ENCODE measurements at places on chromosomes 11 and 22.

- no peak for DNase-seq
Measured at GRCh38 chr22:29574762-29575450, 6.0 kb downstream of the NIPSNAP1 start.

DNA sequence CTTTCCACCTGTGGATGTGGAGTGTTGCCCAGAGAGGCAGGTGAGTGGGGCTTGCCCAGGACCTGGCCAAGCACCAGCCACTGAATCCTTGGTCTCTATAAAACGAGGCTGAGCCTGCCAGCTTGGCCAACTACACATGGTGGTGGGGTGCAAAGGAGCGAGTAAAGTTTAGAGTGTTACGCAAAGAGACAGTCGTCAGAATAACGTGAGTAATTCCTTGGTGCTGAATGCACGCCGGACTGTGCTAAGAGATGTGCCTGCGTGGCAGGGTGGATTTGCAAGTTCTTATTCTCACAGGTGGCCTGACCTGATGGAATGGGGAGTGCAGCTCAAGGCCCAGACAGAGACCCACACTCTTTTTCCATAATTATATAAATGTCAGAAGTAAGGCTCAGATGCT, 88.6 kb upstream of the B3GAT1 start:
- no peak for DNase-seq

DNA sequence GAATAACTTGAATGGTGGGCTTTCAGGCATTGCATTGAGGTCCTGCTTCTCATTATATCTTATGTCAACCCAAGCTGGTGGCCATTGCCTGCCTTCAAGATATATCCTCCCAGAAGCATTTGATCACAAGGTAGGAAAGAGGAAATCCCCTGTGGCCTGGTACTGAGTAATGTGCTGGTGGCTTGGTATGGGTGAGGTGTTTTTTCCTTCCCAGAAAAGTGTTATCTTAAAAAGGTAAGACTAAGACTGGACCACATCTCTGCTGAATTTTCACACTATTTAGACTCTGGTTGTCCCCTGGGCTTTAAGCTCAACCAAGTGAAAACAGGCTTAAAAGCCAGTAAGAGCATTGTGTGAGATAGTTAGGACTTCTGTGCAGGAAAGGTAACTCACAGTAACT, 3.7 kb downstream of the INSC start:
- DNase-seq: no peak

- no peak for DNase-seq
Measured at GRCh38 chr22:27310966-27311697, 490.4 kb downstream of the MN1 start.

DNA sequence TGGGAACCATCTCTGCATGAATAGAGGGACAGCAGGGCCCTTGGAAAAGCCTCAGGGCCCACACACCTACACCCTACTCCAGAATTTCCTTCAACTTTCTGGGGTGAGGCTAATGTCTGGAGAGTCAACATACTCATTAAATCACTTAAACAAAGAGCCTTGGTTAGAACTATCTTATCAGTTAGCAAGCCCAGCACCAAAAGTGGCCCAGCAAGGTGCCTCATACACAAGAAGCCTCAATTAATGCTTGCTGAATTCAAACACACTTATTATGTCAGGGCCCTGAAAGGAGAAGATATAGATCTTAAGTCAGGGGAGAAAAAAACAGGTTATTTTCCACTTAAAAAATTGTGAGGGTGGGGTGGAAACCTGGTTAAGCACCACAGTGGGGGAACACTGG, 61.4 kb downstream of the C11orf58 start:
- no peak for DNase-seq

DNA sequence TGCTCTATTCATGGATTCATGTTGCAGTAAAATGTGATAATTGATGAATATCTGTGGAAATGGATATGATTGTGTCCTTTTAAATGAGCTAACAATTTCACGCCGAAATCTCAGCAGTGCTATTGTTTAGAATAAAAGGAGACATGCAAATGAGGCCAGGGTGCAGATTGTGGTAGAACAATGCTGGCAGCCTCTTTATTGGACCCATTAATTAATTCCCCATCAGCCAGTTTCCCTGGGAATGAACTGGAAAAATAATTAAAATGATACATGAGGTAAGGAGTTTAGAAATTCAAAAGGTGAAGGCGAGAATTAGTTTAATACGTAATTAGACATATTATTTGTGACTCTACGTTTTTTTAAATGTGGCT, 306.2 kb downstream of the TBC1D22A start:
- no peak for DNase-seq

GRCh38 chr11:126598344-126599216, 243.1 kb downstream of the ST3GAL4 start:
- no peak for DNase-seq

GRCh38 chr11:115522302-115522701, 18.1 kb upstream of the CADM1 start:
- DNase-seq: no peak

- DNase-seq: no peak
Measured at GRCh38 chr11:382081-382629, 11.9 kb upstream of the PKP3 start.

GRCh38 chr11:36187622-36188021, 101.6 kb downstream of the COMMD9 start:
- DNase-seq: no peak

DNA sequence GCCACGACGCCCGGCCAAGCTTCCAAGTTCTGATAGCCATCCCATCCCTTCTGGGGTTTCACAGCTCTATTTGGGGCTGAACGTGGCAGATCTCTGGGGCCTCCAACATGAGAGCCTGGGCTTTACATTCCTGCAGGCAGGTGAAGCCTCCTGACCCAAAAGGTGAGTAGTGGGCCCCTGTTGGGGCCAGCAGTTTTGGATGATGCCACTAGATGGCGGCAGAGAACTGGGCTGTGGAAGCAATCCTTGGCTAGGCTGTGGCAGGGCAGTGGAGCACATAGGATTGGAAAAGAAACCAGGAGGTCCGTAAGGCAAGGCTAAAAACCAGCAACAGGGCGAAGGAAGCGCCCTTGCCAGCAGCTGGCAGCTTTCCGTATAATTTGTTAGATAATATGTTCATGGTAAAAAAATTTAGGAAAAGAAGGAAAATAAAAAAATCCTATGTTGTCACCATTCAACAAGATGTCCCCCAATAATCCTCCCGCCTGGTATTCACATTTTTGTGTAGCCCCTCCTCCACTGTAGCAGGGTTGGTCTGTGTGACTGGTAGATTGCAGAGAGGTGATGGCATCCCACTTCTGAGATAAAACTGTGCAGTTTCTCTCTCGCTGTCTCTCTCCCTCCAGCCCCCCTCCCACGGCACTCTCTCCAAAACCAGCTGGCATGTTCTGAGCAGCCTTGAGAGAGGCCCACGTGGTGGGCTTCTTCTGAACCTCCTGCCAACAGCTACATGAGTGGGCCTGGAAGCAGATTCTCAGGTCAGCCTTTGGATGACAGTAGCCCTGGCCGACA, 43.6 kb upstream of the OR4B1 start:
- DNase-seq: no peak

DNA sequence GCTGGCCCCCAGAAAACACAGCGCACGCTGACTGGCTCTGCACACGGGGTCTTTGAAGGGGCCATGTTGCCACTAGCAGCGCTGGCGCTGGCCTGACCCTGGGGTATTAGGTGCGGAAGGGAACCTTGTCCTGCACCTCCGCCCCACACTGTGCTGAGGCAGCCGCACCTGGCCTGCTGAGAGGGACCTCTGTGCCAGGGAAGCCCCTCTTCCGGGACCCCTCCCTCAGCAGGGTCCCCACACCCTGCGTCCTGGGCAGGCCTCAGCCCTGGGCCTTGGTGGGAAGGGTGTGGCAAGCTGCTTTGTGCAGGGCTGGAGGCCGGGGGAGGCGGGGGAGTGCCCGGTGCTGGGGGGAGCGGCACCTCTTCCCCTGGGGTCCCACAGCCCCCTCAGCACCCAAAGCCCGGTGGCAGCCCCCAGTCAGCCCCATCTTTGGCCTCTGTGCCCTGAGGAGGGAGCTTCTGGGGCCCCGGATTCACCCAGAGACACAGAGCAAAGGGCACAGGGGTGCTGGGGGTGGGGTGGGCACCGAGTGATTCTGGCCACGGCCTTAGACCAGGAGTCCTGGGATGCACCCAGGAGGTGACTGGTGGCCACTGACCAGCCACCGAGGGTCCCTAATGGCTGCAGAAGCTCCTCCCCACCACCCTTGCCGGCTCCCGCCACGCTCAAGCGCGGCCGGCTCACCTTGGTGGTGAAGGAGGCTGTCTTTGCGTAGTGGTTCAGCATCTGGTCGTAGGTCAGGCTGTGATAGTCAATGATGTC, 11.4 kb downstream of the TTLL8 start:
- DNase-seq: no peak

- DNase-seq: no peak
Measured at GRCh38 chr11:3962406-3962840, 107.0 kb downstream of the STIM1 start.

GRCh38 chr11:70029861-70030380, 48.2 kb upstream of the ANO1 start:
- no peak for DNase-seq

- DNase-seq: no peak
Measured at GRCh38 chr22:38802671-38803121, 8.8 kb upstream of the DNAL4 start.

GRCh38 chr11:11237070-11237832, 115.8 kb downstream of the CSNK2A3 start:
- no peak for DNase-seq

DNA sequence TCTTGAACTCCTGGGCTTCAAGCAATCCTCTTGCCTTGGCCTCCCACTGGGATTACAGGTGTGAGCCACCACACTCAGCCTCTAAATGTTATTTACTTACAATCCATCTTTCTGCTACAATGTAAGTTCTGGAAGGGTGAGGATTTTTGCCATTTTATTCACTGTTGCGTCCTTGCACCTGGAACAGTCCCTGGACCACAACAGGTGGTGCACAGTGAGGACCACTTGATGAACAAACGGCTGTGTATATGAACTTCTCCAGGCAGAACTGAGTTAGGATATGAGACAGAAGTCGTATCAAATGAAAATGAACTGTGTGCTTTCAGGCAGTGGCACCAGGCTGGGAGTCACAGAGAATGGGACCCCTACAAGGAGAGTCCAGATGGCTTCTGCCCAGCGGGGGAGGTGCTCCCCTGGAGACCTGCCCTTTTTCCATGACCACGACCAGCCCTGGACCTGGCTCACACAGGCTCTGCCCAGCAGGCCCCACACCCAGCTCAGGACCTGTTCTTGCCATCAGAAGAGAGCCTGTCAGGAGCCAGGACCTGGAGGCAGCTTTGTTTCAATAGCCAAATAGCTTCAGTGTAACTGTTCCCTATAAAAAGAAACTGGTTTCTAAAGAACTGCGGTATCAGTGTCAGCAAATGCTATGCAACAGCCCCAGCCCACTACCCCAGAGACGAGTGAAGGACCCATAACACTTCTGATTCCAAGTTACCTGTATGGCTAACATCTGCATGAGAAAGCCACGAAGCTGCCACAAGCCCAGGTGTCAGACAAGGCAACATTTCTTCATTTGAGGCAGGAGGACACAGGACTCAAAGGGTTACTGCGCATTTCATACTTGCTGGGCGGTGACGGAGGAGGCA, 104.9 kb downstream of the MICAL3 start:
- DNase-seq: no peak

- no peak for DNase-seq
Measured at GRCh38 chr11:70473186-70473872, 75.0 kb downstream of the CTTN start.

DNA sequence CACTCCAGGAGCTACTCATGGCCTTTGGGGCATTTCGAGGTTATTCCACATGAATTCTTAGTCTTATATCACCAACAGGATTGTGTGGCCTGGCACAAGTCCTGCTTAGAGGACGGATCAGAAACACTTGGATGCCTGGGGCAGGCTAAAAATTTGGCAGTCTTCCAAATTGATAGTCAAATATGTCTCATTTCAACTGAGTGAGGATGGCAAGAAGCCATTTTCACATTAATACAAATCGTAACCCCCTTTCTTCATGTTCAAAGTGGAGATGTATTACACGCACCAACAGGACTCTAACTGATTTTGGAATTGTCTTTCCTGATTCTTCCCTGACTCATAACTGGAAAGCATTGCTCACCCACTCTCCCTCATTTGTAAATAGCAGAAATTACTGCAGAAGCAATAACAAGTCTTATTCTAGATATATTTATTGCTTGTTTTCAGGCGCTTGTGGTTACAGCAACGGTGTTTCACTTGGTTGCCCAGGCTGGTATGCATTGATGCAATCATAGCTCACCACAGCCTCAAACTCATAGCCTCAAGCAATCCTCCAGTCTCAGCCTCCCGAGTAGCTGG, 10.3 kb upstream of the CCDC86 start:
- no peak for DNase-seq

DNA sequence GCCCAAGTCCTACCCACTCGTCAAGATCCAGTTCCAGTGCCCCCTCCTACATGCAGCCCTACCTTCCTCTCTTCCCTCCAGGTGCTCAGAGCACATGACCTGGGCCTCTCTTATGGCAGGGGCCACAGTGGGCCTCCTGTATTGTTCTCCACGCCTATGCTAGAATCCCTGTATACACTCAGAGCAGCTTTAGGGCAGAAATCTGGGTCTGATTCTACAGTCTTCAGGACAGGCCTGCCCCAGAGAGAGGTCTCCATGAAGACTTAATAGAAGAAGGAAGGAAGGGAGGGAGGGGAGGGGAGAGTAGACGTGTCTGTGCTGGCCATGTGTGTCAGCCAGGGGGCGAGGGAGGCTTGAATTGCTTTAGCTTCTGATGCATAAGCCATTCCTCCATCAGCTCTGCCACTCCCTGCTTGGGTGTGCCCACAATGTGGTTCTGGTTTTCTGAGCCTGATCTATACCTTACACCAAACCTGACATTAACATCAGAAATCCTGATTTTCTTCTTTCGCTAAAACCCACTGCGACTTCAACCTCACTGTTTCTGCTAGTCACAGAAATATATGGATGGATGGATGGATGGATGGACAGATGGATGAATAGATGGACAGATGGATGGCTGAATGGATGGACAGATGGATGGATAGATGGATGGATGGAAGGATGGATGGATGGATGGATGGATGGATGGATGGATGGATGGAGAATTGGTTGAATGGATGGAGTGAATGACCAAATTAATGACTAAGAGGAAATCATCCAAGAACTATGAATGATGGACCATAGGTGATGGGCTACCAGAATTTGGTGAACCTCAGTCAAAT, 56.6 kb upstream of the PRDM11 start:
- no peak for DNase-seq

DNA sequence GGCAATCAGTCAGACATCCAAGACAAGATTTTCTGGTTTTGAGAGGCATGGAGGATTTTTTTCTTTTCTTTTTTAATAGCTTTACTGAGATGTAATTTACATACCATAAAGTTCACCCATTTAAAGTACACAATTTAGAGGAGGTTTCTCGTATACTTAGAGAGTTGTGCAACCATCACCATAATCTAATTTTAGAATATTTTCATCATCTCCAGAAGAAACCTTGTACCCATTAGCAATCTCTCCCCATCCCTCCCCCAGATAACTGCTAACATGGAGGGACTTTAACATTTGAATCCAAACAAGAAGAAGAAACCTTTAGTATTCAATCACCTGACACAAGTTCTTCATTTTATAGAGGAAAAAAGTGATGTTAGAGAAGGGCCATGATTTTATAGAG, 83.6 kb downstream of the CLPB start:
- DNase-seq: no peak

Measured in esophagus squamous epithelium (tissue), 5 donors.